ENCODE measurements at places on chromosomes 11 and 22.

GRCh38 chr11:64918017-64918416 lies 1.0 kb upstream of the ATG2A start:
- no peak for DNase-seq

- no peak for DNase-seq
Observed at GRCh38 chr22:39173050-39173706, 20.7 kb upstream of the CBX7 start.

- DNase-seq = no peak
Observed at GRCh38 chr11:34204396-34205279, 99.2 kb downstream of the NAT10 start.

DNA sequence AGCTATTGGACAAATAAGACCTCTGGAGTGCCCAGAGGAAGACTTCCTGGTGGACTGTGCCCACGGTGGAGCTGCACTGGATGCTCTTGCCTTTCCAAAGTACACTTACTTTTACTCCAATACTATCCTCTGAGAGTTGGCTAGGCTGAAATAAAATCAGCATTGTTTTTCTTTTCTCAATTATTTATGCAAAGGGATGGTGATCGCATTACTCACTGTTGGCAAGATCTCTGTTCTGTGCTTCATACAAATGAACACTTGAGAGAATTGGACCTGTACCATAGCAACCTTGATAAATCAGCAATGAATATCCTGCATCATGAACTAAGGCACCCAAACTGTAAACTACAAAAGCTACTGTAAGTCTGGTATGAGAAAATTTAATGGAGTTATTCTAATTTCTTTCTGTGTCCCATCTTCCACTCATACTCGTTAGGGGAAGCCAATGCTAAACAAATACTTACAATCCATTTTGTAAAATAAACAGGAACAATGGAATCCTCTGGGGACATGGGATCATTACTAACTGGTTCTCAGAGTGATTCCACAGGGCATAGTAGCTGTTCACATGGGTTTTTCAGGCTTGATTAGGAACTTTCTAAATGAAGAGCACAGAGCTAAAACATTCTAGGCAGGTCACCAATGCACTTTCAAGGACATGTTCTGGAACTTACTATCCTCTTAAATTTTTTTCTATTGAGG lies 26.3 kb downstream of the NLRP14 start:
- DNase-seq = no peak

DNA sequence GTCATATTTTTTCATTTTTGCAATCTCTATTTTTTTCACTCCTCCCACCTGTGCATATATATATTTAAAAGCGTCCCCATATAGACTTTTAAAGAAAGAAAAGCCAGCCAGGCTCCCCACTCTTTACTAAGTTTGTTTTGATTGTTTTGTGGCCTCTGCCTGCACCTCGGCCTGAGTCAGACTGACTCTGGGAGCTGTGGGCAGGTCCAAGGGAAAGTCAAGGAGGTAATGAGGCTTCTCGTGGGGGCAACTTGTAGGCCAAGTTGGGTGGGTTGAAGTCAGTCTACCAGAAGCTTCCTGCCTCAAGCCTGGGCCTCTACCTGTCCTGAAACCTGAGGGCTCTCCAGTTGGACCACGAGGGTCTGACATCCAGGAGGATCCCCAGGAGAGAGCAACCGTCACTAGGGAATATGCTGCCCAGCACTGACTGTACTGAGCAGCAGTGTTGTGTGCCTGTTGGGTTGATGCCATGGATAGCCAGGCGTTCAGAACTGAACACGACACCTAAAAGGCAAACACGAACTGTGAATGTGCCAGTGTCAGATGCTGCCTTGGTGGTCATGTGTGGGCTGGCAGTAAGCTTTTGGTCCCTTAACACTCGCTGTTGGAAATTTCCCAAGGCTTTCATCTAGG lies 58.8 kb downstream of the BMAL1 start:
- DNase-seq = no peak

DNA sequence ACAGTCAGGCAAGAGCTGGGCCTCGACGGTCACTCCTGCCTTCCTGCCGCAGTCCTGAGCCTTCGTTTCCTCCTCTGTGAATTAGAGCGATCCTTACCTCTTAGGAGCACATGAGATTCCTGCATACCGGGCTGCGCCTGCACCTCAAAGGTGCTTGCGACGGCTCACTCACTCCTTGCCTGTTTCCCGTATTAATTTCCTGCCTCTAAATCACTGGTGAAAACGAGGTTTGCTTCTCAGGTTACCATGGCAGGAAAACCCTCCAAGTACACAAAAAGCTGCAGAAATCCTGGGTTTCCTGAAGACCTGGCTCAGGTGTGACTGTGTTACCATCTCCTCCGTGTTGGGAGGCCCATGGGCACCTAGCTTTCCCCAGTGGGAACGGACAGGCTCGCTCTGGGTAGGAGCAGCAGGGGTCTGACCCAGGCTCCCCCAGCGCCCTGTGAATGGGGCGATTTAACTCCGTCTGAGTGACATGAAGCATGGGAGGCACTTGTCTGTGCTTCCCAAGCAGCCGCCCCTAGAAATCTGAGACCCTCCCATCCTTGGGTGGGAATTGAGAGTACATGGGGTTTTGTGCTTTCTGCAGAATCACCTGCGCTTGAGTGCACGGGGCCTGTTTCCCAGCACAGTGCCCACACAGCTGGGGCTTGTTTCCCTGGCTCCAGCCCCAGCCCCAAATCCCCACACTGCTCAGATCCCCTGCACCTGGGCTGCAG lies 64.8 kb downstream of the PHF21B start:
- no peak for DNase-seq

DNA sequence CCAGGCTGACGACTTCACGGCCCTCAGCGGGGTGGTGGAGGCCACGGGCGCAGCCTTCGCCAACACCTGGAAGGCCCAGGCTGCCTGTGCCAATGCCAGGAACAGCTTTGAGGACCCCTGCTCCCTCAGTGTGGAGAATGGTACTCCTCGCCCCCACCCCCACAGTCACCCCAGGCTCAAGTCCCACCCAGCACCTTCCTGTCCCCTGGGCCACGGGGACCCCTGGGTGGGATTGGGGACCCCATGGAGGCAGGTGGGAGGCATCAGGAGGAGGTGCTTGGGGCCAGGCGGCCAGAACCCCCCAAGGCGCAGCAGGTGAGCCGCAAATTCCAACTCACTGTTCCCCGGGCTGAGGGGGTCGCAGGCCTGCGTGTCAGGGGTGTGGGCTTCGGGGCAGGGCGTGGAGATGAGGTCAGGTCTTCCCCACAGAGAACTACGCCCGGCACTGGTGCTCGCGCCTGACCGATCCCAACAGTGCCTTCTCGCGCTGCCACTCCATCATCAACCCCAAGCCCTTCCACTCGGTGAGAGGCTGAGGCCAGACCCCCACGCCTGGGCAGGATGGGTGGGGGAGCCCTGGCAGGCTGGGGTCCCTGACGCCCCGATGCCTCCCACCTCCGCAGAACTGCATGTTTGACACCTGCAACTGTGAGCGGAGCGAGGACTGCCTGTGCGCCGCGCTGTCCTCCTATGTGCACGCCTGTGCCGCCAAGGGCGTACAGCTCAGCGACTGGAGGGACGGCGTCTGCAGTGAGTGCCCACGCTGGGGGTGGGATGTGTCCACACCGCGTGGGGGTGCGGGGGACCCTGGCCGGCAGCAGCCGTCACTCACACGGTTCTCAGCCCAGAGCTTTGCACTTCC lies 9.4 kb downstream of the MUC5B start:
- no peak for DNase-seq

- DNase-seq = no peak
Observed at GRCh38 chr11:131980199-131980598, 609.8 kb downstream of the NTM start.

DNA sequence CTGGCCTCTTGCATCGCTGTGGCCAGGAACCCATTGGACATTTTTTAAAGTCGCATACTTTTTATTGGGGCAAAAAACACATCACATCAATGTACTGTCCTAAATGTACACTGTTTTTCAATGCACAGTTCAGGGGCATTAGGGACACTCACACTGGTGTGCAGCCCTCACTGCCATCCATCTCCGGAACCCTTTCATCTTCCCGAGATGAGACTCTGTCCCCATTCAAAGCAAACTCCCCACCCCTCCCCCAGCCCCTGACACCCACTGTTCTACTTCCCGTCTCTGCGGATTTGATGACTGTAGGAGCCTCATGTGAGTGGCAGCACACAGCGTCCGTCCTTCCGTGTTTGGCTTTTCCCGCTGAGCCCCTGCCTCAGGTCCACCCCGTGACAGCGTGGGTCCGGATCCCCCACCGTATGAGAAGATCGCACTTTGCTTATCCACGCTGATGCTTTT lies 41.8 kb upstream of the TH start:
- DNase-seq = peak; percentile 18

GRCh38 chr11:120198787-120199469 lies 11.9 kb upstream of the OAF start:
- DNase-seq = no peak

GRCh38 chr11:27551127-27551526 lies 44.6 kb upstream of the LIN7C start:
- DNase-seq = no peak

GRCh38 chr22:40044870-40045834 lies 50.4 kb downstream of the FAM83F start:
- DNase-seq = peak; percentile 45

DNA sequence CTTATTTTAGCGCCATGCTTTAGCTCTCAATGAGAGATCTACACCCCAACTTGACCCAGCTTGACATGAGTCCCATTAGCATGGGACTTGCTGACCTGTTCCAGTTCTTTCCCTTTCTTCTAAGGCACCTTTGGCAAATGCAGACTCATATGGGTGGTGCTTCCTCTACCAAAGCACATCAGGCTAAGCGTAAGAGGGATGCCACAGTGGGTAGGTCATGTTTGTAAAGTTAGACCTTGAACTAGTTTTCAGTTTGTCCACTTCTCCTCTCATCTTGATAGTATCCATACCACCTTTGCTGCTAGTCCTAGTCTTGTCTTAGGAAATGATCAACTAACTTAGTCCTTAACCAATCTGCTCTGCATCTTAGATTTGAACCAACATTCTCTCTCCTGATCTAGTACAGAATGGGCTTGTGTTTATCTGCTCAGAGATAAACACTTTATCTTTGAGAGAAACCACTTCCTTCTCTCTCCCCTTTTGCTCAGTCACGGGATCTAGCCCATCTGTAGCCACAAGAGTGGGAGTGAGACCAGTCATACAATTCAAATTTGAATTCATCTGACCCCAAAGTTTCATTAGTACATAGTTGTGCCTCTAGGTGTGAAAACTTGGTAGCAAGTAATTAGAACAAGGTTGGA lies 72.1 kb upstream of the CD44 start:
- DNase-seq = no peak

DNA sequence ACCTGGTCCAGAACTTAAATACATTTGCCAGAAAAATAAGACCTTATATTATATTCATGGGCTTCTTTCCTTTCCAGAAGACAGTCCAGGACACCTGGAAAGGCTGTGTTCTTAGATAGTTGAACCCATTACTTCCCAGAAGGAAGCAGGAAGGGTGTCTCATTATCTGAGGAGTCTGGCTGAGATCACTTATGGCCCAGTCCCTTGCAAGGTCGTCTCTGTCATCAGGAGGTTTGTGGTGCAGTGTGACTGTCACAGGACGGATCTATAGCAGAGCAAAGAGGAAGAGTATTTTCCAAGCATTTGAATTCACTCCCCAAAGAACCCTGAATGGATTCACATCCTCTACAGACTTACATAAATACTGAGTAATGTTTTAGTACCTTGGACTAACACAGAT lies 270.7 kb upstream of the MTNR1B start:
- no peak for DNase-seq
